MCF 10A (cell line): ENCODE measurements at places on chromosomes 12 and 14. TPM values are rescaled to one million over a fixed set of nuclear protein-coding genes. Genes with fewer than 3 reads are reported as not detected.

GRCh38 chr12:130709971-130710732 lies 5.9 kb downstream of the RIMBP2 start:
- DNase-seq = no peak

DNA sequence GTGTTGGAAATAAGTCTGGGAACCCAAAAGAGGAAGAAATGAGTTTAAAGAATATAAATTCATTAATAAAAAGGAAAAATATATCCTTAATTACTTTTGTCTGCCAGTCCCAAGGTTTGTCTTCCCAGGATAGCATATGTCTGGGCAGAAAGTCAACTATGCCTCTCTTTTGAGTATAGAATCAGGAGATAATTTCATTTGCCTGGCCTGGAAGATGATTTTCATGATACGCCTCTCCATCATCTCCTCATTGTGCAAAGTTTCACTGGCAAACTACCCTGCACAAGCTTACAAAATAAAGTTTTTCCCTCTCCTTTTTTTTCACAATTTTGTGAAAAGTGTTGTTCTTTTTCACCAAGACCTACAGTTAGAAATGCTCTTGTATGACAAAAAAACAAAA lies 340.8 kb downstream of the EGLN3 start:
- no peak for DNase-seq

GRCh38 chr12:124853781-124854636 lies 9.7 kb downstream of the SCARB1 start:
- DNase-seq = no peak

- DNase-seq = no peak
Observed at GRCh38 chr14:87231336-87232026, 761.5 kb downstream of the GALC start.

GRCh38 chr12:109689426-109689825 lies 24.2 kb upstream of the FAM222A start:
- no peak for DNase-seq

GRCh38 chr12:92466391-92467305 lies 236.1 kb upstream of the PLEKHG7 start:
- DNase-seq = no peak

GRCh38 chr14:59918824-59919569 lies 947 bp upstream of the LRRC9 start:
- peak; percentile 34 for DNase-seq

DNA sequence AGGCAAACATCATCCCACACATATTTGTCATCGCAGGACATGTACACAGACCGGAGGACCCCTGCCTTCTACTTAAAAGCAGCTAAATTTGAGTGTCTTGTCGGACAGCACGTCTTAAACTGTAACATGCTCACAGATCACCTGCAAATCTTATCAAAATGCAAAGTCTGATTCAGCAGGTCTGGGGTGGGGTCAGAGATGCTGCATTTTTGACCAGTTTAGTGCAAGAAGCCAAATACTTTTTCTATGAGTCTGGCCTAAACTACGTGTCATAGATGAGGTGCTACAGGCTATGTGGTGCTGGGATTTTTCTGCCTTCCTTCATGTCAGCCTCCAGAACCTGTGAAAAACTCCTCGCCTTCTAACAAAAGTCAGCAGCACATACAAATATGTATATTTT lies 178.8 kb upstream of the LHX5 start:
- no peak for DNase-seq

The SPX gene
- total RNA-seq = 154 and 203 TPM in 2 replicates

The TRIM9 gene
- total RNA-seq = 0.19 TPM in 1 of 2 replicates, not detected in the other

The ACVRL1 gene
- not detected in 2 replicates for total RNA-seq

The CMTM5 gene
- total RNA-seq = not detected in 2 replicates
